EH (cell line): ENCODE measurements at places on chromosomes 2 and 18.

DNA sequence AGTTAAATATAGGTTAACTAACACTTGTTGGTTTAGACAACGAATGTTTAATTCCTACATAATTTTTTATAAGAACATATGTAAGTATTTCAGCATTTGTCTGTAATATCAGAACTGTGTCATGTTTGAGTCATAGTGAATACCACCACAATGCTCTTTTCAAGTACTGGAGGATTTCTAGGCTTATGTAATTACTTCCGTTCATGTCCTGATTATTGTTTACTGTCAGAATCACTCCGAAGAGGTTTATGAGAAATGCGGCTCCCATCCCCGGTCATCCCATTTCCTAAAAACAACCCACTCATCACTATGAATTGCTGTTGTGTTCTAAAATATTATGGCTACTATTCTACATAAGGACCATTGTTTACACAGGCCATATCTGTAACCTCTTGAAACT, 45.1 kb downstream of the CDH19 start:
- no peak for DNase-seq

- peak; percentile 76 for DNase-seq
Measured at GRCh38 chr2:58042486-58042970, 4.1 kb upstream of the VRK2 start.

DNA sequence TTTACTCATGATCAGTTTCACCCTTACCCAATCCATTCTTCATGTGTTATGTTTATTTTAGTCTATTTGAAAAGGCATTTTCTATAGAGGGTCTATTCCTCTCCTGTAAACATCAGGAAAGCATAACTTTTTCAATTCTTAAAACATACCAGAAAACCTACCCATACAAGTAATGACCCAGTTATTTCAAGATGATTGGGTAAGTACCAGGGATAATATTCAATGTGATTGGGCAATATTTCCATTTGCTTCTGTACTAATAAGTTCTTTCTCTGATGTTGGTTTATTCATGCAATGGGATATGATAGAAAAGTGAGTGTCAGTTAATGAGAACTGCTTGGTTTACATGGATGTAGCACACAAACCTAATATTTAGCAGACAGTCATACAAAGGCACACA, 87.6 kb downstream of the CCBE1 start:
- no peak for DNase-seq

GRCh38 chr2:99609851-99610381, 120.1 kb upstream of the REV1 start:
- no peak for DNase-seq

GRCh38 chr18:31197676-31198075, 35.0 kb upstream of the DSC1 start:
- no peak for DNase-seq

DNA sequence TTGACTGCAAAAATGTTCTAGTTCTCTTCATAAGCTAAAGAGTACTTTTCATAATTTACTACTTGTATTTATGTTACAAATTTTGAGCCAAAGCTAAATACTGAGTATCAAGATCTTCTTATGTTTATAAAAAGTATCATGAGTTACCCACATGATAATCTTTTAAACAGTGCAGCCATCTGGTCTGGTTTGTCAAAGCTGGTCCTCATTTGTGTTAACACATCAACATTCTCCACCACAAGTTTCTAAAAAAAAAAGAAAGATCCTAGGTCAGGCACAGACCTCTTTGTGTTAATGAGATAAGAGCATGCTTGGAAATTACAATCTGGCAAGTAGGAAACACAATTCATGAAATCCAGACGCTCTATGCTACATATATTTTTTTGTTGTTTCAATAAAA, 75.5 kb upstream of the FRZB start:
- no peak for DNase-seq

DNA sequence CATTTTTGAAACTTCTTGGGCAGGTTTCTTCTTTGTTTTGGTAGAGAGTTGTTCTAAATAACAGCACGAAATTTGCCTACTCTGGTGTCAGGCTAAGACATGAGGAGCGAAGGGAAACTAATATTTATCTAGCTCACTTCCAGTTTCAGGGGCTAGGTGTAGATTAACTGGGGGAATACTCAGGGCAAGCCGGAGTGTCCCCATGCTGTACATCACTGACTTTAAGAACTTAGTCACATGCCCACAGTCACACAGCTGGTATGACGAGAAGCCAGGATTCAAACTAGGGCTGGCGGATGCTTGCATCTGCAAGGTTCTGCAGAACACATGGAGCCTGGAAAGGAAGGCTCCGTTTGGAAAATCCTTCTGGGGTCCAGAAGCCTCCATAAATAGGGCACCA, 133.3 kb downstream of the ALPK2 start:
- peak; percentile 16 for DNase-seq

- no peak for DNase-seq
Measured at GRCh38 chr18:76343938-76344569, 151.0 kb downstream of the ZNF516 start.

- no peak for DNase-seq
Measured at GRCh38 chr2:189830510-189830909, 46.3 kb downstream of the PMS1 start.

DNA sequence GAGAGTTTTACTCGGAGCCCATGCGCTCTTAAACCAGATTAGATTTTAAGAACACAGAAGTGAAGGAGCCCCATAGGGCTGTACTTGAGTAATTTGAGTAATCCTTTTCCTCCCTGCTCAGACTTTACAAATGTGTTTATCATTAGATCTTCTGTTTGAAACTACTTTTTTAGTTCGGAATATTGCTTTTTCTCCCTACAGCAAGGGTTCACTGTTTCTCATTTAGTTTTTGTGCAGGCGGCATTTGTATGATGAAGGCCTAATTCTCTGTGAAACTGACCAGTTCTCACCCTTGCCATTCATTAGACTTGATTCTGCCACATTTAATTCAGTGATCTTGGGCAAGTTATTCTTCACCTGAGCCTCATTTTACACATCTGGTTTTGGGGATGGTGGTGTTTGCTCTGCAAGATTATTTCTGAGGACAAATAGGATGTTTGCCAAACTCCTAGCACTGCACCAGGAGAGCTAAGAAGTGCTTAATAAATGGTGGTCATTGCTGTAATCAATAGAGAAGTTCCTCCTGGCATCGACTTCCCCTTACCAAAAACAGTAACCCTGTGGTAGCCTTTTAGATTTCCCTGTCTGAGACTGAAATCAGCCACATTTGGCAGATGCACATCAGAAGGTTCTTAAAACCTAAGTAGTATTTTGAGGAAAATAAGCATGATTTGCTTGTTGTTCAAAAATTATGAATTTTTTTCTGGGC, 2.2 kb downstream of the B3GNT2 start:
- DNase-seq = no peak

DNA sequence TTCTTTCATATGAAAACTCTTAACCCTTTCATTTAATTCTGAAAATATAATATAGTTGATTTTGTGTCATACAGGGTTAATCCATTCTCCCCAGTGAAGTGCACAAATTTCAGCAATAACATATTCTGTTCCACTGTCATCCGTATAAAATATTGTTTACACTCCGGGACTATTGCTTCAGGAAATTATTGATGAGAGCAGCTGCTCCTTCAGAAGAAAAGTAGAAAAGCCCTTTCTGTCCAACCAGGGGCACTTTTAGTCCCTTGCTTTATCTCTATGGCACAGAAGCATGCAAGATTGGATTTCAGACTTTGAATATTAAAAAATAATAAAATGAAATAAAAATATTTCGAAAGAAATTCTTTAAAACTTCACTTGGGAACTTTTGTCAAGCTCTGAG, 535.7 kb upstream of the SLC39A10 start:
- no peak for DNase-seq

DNA sequence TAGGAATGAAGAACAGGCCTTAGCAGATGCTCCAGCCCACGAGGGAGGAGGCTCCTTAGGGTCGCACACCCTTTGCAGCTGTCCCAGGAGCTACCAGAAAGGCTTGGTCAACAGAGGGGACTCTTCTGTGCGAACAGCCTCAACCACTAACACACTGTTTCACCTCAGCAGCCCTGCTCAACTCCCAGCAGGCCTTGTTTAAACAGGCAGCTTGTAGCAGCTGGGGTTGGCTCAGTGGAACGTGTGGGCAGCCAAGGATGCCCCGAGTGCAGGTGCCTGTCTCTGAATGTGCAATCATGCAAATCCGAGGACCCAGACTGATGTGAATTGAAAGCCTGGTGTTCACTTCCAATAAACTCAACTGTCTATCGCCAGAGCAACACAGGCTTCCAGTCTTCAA, 88.7 kb upstream of the CXCR4 start:
- DNase-seq = no peak

DNA sequence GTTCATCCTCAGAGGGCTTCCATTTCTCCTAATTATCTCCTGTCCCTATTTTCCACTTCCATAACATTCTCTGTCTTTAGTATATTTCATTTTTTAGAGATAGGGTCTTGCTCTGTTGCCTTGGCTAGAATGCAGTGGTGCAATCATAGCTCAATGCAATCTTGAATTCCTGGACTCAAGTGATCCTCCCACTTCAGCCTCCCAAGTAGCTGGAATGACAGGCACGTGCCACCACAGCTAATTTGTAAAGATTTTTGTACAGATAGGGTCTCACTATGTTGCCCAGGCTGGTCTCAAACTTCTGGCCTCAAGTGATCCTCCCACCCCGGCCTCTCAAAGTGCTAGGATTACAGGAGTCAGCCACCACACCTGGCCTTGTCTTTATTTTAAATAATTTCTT, 589.0 kb downstream of the ZEB2 start:
- no peak for DNase-seq

DNA sequence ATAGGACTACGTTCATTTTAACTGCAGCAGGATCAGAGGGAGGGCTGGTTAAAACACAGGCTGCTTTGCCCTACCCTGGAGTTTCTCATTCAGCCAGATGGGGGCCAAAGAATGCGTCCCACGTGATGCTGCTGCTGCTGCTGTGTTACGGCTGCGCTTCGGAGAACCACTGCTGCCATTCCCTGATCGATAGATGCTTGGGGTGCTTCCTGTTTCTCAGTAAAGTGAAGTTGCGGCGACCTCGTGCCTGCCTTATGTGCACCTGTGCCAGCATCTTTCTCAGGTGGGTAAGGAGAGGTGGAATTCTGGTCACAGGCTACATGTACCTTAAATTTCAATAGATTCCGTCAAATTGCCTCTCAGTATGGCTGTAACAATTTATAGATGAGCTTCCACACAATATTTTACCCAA, 24.7 kb upstream of the TOGARAM2 start:
- DNase-seq = peak; percentile 65

GRCh38 chr2:24077879-24078278, 1.8 kb upstream of the SF3B6 start:
- no peak for DNase-seq

- DNase-seq = no peak
Measured at GRCh38 chr2:120261387-120262006, 8.8 kb downstream of the RALB start.

- no peak for DNase-seq
Measured at GRCh38 chr2:105853354-105854088, 108.8 kb downstream of the NCK2 start.

GRCh38 chr18:47526147-47526546, 274.7 kb upstream of the SKOR2 start:
- no peak for DNase-seq

- no peak for DNase-seq
Measured at GRCh38 chr2:70515938-70516337, 37.7 kb downstream of the TGFA start.

DNA sequence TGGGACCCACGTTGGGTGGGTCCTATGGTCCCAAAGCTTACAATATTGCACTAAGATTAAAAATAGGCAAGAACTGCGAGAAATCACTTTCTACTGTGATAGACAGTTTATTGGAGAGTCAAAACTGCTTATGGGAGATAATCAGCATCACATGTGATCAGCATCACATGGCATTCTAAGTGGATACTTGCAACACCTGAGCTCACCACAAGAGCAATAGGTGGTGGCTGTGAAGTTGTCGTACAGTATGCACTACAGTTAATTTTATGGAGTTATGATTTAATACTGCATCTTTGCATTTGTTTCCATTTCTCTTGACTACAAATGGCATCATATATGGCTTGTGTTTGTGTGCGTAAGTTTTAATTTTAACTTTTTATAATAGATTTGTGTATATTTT, 11.6 kb downstream of the PNO1 start:
- DNase-seq = no peak

DNA sequence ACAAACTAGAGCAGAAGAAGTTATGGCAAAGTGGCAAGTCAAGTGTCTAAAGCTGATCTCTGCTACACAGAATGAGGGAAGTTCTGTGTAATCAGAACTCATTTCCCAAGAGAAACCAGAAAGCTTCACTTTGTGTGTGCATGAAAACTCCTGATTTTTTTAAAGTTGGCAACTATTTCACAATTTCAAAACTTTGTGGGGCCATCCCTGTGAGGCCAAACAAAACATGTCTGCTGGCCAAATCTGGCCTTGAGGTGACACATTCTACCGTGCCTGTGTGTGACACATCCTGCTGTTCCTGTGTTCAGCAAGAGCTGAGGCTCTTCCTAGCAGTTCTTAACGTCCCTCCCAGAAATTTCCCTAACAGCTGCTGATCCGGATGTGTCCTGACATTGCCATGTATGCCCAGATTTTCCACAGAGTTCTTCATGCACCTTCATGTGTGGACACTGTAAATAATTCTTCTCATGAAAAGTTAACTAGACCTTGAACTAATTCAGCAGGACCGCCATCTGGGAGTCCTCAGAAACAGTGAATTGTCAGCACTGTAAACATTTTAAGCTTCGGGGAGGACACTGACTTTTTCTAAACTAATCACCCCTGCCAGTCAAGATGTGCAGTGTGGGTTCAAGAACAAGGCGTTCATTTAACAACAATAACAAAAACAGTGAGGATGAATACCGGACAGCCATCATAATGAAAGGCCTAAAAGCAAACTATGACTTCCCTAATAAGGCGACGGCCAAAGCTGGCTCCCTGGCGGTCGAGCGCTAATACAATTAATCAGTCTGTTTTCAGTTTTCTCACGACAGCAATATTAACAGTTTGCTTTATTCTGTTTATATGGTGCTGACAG, 99.0 kb downstream of the PLEKHM3 start:
- DNase-seq = peak; percentile 90

DNA sequence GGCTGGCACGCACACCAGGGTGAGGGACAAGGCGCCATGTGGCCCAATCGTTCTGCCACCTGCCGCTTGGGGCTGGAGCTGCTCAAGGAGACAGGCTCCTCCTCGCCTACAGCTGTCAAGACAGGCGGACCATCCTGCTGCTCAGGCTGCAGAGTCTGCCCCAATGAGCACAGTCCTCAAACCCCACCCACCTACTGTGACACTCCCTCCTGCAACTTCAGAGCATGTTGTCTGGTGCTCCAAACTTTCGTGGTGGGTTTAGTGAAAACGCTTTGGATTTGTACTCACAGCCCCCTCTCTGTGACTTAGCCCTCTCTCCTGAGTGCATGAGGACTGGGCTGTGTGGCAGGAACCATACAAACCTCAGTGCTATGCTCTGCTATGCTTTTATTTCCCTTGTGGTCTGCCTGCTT, 23.2 kb upstream of the SLC35F6 start:
- peak; percentile 43 for DNase-seq

DNA sequence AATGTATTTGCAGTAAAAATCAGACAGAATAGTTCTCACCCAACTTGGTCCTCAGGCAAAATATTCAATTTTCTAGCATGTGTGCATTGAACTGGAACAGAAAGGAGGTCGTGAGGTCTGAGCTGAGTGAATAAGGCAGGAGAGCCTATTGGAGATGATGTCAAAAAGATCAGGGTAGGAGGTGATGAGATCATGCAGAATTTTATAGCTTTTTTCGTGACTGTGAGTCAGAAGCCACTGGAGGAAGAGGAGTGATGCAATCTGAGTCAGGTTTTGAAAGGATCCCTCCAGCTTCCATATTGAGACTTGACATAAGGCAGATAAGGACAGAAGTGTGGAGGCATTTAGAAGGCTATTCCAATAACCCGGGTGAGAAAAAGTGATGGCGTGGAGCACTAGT, 299.5 kb upstream of the SOX11 start:
- DNase-seq = no peak
